ENCODE measurements at places on chromosomes 1 and 21.
A peak's percentile ranks its signal among the peaks of the same experiment; 100 is the strongest.

- DNase-seq = no peak
Measured at GRCh38 chr1:59378621-59379370, 81.9 kb downstream of the FGGY start.

GRCh38 chr1:155223047-155223446 is 14.6 kb downstream of the MTX1 start:
- DNase-seq = no peak

DNA sequence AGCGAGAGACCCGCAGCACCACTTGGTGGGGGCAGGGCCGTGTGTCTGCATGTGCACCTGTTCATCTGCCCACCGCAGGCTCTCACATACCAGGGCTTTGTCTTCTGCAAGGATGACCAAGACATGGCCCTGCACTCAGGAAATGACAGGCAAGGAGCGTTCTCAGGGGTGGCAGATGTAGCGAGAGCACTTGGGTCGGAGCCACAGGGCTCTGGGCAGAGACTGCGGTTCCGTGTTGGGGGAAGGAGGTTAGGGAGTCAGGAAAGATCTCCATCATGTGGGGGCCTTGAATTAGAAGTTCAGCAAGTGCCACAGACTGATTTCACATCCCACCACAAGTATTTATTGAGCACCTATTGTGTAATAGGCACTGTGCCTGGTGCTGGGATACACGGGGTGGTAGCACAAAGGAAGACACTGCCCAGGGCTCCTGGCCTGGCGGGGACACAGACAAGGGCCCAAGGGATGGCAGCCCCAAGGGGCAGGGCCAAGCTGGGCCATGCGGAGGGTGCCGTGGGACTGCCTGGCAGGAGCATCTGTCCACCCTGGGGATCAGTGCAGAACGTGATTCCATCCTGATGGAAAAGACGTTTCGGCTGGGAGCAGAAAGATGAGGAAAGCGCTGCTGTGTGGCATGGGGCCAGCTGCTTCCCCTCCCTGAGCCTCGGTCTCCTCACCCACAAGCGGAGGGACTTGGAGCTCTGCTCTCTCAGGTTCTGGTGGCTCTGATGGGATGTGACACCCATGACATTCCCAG is 11.4 kb upstream of the SPSB1 start:
- no peak for DNase-seq

- no peak for DNase-seq
Measured at GRCh38 chr1:166840309-166841274, 1.3 kb downstream of the POGK start.

GRCh38 chr1:192595299-192595698 is 19.7 kb downstream of the RGS1 start:
- no peak for DNase-seq

DNA sequence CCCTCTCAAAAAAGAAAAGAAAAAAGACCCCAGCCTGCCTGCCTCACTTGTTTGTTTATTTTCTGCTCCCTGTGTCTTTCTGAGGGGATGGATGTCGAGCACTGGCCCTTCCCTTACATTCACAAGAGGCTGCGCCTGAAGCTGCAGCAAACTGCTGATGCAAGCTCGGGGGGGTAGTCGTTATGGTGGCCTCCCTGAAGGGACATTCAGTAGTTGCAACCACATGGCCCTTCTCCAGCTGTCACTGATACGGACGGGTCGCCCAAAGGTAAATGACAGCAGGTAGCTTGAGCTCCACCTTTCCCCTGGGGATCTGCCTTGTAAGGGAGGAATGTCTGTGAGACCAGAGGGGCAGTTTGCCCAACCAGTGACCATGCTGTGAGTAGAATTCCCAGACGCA is 17.7 kb downstream of the PLEKHM2 start:
- no peak for DNase-seq

GRCh38 chr21:41446586-41446985 is 20.5 kb downstream of the MX1 start:
- DNase-seq = no peak

GRCh38 chr1:88873737-88874349 is 17.5 kb downstream of the GTF2B start:
- no peak for DNase-seq

DNA sequence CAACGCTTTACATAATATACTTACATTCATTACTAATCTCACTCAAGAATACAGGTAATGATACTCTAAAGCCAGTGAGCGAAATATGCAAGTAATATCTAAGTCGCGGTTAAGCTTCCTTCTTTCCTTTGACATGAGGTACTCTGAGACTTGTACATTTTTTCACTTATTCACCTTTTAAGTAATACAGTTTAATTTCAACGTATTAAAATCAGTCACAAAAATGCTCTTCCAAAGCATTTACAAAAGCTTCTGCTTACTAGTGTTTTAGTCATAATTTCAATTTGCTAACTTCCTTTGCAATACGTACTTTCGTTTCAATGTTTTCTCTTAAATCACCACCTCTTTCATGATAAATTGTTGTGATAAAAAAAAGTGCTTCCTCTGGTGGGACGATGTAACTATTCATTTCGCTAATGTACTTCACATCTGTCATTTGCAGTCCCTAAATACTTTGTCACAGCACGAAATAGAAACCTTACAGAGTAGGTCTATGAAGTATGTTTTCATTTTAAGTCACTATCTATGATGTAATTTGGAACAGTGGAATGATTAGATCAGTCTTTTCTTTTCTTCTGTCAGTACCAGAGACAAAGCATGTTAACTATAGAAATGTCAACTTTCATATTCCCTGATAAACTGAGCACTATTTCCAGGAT is 34.0 kb upstream of the ADGRL4 start:
- no peak for DNase-seq

GRCh38 chr1:187654635-187655034 is 825.9 kb downstream of the PLA2G4A start:
- peak; percentile 56 for DNase-seq

DNA sequence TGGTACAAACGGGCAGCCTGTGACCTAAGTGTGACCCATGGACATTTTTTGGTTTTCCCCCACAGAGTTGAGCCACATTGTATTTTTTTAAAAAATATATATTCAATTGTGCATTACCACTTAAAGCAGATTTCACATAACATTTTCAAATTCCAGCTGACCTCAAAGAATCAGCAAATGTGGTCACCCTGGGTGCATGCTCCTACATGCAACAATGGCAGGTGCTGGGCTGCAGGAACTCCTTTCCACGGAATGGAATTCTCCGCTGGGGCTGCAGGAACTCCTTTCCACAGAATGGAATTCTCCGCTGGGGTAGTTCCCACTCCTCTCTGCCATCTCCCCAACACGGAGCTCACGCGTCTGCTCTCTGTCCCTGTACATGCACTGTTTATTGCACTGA is 68.7 kb downstream of the MAP10 start:
- no peak for DNase-seq

- peak; percentile 32 for DNase-seq
Measured at GRCh38 chr1:33094971-33095604, 14.1 kb downstream of the AZIN2 start.

DNA sequence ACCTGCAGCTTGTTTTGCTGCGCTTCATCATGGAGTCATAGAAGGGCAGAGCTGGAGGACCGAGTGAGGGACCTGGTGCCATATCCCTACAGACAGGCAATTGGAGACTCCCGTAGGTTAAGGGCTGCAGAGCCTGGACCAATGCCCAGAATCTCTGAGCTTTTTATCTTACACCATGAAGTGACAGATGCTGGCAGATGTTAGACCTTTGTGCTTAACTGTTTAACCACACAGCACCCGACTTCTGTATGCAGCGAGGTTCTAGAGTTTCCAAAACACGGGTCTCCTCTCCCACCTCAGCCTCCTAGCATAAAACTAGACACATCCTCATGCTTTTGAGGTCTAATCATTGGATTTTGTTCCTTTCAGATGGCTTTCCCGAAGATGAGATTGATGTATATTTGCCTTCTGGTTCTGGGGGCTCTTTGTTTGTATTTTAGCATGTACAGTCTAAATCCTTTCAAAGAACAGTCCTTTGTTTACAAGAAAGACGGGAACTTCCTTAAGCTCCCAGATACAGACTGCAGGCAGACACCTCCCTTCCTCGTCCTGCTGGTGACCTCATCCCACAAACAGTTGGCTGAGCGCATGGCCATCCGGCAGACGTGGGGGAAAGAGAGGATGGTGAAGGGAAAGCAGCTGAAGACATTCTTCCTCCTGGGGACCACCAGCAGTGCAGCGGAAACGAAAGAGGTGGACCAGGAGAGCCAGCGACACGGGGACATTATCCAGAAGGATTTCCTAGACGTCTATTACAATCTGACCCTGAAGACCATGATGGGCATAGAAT is 47.6 kb downstream of the B3GALT5 start:
- no peak for DNase-seq

DNA sequence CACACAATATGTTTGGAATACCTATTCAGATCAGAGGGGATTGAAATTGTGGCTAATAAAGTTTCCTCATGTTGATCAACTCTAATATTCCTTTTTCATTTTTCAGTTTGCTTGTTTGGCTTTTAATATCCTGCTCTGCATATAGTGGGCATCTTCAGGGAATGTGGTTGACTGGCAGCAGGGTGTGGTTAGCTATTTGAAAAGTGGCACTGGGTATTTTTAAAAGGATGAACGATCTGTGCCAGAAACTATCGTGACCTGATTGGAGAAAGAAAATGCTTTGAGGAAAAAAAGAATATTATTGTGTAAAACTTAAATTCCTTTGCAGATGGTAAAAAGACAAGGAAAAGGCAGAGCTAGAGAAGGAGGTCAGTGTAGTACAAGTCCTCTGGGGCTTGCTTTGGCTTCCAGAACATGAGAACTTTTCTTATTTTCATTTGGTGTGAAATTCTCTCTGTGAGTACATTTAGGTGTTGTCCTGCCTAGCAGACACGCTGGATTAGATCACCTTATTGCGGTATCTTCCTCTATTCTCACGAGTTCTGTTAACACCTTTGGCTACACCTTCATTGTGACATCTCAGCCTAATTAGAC is 329.7 kb upstream of the SNX7 start:
- DNase-seq = no peak

GRCh38 chr1:177164380-177165068 is at the start of gene ASTN1:
TSS of gene ASTN1 (minus strand) at chr1:177164712. CDS start at chr1:177164676, 36 bp downstream.
- peak; percentile 48 for DNase-seq

- no peak for DNase-seq
Measured at GRCh38 chr1:230641346-230641745, 935 bp upstream of the COG2 start.

- no peak for DNase-seq
Measured at GRCh38 chr1:18217398-18218043, 109.9 kb downstream of the IGSF21 start.

DNA sequence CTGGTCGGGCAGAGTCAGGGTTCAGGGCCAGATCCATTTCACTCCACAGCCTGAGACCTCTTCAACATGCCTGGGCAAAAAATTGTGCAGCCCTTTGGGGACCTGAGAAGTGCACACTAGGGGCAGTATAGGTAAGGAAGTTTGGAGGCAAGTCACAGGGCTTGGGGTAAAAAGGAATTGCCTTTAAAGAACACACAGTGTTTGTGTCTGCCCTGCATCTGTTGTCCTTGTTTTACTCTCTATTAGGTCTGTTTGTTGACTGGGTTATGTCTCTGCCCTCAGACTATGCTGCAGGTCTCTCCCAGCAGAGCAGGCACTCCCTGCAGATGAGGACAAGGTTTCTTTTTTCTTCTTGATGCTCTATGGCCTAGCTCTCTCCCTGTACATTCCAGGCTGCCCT is 22.0 kb downstream of the LDLRAD2 start:
- DNase-seq = no peak

DNA sequence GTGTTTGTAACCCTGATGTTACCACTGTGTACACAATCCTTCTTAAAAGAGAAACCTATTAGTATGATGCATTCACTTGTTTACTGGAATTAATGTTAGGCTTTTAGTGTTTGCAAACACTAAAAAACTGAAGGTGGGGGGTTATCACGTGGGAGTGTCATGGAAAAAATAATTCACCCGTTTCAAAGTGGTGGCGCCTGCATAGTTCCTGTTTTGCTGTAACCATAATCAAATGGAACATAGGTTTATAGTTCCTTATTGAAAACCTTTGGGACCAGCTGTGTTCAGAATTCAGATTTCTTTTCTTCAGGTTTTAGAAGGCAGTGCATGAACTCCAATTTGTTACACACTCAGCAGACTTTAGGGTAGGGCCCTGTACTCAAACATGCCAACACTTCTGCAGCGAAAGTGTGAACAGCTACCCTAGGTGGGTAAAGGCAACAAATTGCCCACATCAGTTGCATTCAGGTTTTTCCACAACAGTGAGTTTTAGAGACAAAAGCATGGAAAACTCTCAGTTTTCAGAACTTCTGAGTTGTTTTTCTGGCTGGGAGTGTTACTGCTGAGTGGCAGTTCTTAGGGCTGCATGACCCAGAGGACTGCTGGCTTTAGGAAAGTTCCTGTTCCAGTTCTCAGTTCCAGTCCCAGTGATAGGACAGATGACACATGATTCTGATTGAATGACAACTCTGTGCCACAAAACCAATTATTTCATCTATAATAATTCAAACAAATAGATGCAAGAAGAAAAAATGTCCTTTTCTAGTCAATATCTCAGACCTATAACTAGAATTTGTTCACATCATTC is 29.1 kb upstream of the IVNS1ABP start:
- no peak for DNase-seq

GRCh38 chr1:34681480-34682451 is 73.1 kb upstream of the GJB5 start:
- peak; percentile 38 for DNase-seq

DNA sequence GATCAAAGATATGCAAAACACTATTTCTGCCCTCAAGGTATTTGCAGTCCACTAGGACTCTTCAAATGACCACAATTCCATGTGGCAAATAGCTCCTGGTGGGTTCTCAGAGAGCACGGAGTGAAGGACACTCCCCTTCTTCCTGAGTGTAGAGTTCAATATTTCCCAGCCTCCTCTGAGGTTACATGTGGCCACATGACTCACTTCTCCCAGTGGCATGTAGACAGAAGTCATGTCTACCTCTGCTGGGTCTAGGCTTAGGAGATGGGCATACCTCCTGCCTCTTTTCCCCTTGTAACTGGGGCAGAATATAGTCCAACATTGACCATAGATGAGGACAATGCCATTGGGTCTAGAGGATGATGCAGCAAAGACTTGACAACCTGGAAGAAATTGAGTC is 191.4 kb downstream of the MIS18A start:
- no peak for DNase-seq

DNA sequence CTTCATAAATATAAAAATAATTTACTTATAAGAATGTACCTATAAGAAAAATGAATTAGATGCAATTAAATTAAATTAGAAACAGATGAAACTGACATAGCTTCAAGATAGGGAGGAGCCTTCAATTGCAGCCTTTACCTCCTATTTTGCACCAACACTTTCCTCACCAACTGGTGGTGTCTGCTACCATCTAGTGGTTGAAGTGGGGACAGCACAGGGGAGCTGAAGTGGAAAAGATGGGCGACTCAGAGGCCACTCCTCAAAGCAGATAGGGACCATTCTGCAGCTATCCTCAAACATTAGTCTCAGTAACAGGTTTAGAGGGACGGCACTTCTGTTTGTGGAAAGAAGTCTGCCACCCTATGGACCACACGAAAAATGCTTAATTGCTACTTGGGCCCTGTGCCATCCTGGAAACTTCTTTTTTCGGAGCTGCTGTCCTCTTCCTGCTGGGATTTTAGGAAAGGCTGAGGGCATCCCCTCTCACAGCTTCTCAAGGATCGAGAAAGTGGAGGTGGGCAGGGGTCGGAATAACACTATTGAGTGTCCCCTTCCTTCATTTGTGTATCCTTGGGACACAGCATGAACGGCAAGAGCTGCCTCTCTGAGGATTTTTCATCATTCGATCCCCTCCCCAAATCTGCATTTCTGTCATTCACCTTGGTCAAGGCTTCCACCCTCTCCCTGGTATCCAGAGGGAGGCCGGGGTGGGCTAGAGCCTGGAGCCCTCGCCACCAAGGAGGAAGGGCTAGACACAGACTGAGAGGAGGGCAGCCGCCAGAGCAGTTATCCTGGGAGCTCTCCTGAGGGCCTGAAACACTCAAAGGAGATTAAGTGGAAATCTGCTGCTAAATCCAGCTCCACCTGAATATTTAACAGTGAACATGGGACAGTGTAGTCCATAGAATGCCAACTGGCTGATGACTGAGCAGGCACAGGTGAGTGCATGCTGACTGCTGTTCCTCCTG is 9.6 kb downstream of the PROK1 start:
- peak; percentile 79 for DNase-seq
